ENCODE measurements at places on chromosomes 12 and 14.

GRCh38 chr12:85814071-85814470 lies 22.1 kb downstream of the RASSF9 start:
- H3K4me3 ChIP-seq, result no peak overlapping the region
- H3K27ac ChIP-seq, result no peak overlapping the region
- H3K27me3 ChIP-seq, result no peaks in the 10 kb centered on the region
- no peaks in the 10 kb centered on the region for H3K4me1 ChIP-seq
- no peak for DNase-seq

DNA sequence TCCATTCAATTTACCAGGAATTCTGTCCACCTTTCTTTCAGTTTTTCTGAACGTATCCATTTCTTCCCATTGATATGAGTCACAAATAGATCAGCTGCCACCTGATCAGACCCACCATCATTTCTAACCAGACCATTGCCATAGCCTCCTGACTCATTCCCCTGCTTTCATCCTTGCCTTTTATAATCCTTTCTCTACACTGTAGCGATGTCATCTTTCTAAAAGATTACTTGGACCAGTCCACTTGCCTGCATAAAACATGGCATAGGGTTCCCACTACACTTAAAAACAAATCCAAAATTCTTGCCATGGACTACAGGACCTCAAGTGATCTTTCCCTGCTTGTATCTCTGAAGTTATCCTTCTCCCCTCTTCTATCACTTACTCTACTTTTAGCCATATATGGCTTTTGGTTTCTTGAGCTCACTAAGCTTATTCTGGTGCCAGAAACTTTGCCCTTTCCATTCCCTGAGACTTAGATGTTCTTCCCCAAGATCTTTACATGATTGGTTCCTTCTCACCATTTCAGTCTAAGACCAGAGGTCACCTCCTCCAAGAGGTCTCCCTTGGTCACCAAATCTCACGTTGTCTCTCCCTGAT lies 149.5 kb upstream of the KRR1 start:
- H3K36me3 ChIP-seq, result no peaks in the 10 kb centered on the region
- peak overlapping the region; percentile 95 for H3K27ac ChIP-seq
- H3K4me3 ChIP-seq, result peak overlapping the region; percentile 31
- peak; percentile 87 for DNase-seq

- H3K4me1 ChIP-seq, result peaks cover 20% of the 10 kb centered on the region
- H3K4me3 ChIP-seq, result no peak overlapping the region
- H3K27ac ChIP-seq, result no peak overlapping the region
- H3K36me3 ChIP-seq, result no peaks in the 10 kb centered on the region
Observed at GRCh38 chr14:90659156-90659555, 157.1 kb downstream of the TTC7B start.

DNA sequence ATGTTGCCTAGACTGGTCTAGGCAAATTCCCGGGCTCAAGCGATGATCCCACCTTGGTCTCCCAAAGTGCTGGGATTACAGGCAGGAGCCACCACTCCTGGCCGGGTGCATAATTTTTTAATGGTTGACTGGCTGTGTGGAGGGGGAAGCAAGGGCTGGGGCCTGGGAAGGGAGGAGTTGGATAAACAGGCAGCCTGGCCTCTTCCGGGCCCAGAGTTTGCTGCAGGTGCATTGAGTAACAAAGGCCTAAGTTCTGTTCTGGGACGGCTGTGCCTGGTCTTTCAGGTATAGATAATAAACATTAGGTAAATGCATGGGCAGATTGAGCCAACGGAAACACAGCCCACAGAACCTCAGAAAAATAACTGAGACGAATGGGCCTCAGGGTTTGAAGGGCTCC lies 191.3 kb upstream of the TBX3 start:
- H3K36me3 ChIP-seq, result no peaks in the 10 kb centered on the region
- no peaks in the 10 kb centered on the region for H3K27me3 ChIP-seq
- no peaks in the 10 kb centered on the region for H3K4me1 ChIP-seq
- H3K27ac ChIP-seq, result no peak overlapping the region
- no peak for DNase-seq
- no peak overlapping the region for H3K4me3 ChIP-seq

DNA sequence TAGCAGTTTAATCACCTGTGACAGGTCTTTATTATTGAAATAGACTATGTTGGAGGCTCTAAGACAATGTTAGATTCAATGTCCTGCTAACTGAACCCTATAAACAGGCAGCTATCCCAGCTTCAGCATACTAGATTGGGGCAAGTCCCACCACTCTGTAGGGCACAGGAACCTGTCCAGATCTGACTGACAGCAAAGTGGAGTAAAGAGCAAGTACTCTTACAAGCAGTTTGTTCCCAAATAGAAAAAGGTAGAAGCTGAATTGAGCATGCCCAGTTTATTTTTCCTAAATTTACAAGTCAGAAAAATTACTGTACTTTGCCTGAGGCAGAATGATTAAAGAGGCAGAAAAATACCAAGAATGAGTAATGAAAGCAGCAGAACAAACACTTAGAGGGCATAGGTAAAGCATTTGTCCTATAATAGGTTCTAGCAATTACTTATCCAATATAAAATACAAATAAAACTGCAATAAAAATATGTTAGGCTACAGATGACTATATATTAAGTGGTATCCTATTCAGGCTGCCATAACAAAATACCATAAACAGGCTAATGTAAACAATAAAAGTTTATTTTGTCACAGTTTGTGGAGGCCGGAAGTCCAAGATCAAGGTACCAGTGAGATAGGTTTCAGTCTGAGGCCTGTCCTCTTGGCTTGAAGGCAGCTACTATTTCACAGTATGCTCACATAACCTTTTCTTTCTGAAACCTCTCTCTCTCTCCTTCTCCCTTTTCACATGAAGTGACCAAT lies 868.2 kb downstream of the C12orf50 start:
- H3K4me1 ChIP-seq, result peaks cover 25% of the 10 kb centered on the region
- H3K4me3 ChIP-seq, result no peak overlapping the region
- H3K27me3 ChIP-seq, result no peaks in the 10 kb centered on the region
- H3K36me3 ChIP-seq, result 0 out of 2 replicates have a peak, but pooled peaks cover 3% of the 10 kb centered on the region

DNA sequence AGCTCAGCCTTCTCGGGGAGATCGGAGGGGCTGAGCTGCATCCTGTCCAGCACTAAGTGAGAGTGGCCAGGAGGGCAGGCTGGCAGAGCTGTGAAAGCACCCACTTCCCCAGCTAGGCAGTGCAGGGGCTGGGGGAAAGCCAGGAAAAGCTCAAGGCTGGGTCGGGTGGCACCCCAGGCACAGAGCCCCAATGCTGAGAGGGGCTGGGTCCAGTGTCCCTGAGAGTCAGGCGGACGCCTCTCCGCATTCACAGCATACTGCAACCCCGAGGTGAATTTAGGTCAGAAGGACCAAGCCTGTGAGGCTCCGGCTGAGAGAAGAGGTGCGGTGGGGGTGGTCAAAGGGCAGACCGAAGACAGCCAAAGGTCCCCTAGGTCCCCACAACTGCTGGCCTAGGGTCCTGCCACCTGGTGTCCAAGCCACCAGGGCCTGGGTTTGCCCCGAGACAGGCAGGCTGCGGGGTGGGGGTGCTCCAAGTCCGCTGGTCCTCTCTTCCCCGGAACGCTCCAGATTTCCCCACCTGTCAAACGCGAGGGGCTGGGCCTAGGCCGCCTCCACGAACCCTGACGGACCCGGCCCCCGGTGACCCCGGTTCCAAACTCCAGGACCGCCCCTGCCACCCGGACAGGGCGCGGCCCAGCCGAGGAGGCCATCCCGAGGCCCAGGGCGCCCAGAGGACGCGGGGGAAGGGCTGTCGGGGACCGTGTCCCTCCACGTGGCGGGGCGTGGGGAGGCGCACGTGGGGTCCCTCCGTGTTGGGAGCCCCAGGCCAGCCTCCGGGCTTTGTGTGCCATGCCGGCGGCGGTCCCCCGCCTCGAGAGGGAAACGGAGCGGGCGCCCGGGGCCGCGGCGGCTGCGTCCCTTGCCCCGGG lies 527 bp downstream of the CAMKK2 start:
- peak; percentile 21 for DNase-seq
- no peaks in the 10 kb centered on the region for H3K27me3 ChIP-seq
- no peaks in the 10 kb centered on the region for H3K36me3 ChIP-seq
- peaks cover 12% of the 10 kb centered on the region for H3K4me1 ChIP-seq
- H3K4me3 ChIP-seq, result peak overlapping the region; percentile 77

Data from PC-3 (cell line).